ENCODE measurements at places on chromosomes 4 and X. TPM values are rescaled to one million over a fixed set of nuclear protein-coding genes. Genes with fewer than 3 reads are reported as not detected.

FRYL gene
- total RNA-seq, result 43.8 TPM

TKTL2 gene
- not detected for total RNA-seq

MAPK10 gene
- total RNA-seq, result 8.4 TPM

PNCK gene
- 12.0 TPM for total RNA-seq

DSPP gene
- not detected for total RNA-seq

RAB9B gene
- total RNA-seq, result 22.9 TPM

UGT2A1 gene
- not detected for total RNA-seq

GPR119 gene
- total RNA-seq, result not detected

CLNK gene
- not detected for total RNA-seq

SLC16A2 gene
- total RNA-seq, result 11.5 TPM

ZFP92 gene
- total RNA-seq, result 0.57 TPM

PLA2G12A gene
- total RNA-seq, result 64.6 TPM

CCKAR gene
- not detected for total RNA-seq

FAM114A1 gene
- total RNA-seq, result 23.7 TPM

KLHL13 gene
- total RNA-seq, result 6.5 TPM

SSR4 gene
- 208 TPM for total RNA-seq

MAGEB10 gene
- not detected for total RNA-seq

SHROOM4 gene
- 11.1 TPM for total RNA-seq

TEX11 gene
- 0.25 TPM for total RNA-seq

NUDT10 gene
- total RNA-seq, result 0.22 TPM

SMR3B gene
- not detected for total RNA-seq

PRDM5 gene
- total RNA-seq, result 16.5 TPM

FAM184B gene
- total RNA-seq, result not detected

All from right cardiac atrium (tissue), 5 donors.